T-helper 1 cell (primary cell): ENCODE measurements at places on chromosomes 5 and 9.

DNA sequence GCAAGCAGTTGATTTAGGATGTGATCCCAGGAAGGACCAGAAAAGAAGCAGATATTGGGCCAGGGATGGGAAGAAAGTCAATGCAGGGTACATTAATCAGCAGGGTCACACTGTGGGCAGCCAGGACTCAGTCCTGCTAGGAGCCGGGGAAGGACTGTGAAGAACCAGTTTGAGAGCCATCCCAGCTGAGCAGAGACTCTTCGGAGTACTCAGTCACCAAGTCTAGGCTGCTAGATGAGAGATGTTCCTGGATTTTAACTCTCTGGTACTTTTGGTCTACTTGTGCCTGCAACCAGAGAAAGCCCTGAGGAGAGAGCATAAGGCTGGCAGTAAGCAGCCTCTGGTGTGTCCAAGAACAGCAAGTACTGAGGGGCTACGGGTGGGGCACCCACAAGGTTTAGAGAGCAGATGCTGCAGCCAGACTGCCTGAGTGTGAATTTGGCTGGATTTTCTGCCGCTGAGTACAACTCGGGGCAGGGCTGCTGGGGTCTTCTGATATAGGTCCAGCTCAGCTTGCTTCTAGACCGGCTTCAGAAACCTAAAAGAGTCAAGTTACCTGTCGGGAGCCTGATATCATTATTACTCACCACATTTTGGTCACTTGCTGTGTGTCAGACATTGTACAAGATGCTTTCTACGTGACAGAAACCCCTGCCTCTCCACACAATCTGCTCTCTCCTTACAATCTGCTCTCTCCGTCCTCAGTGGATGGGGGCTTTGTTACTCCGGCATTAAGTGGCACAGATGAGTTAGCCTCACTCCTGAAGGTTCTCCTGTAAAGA, 250.2 kb upstream of the GAS1 start:
- no peak for DNase-seq

- DNase-seq: no peak
Measured at GRCh38 chr5:53817183-53817582, 256.7 kb downstream of the NDUFS4 start.

DNA sequence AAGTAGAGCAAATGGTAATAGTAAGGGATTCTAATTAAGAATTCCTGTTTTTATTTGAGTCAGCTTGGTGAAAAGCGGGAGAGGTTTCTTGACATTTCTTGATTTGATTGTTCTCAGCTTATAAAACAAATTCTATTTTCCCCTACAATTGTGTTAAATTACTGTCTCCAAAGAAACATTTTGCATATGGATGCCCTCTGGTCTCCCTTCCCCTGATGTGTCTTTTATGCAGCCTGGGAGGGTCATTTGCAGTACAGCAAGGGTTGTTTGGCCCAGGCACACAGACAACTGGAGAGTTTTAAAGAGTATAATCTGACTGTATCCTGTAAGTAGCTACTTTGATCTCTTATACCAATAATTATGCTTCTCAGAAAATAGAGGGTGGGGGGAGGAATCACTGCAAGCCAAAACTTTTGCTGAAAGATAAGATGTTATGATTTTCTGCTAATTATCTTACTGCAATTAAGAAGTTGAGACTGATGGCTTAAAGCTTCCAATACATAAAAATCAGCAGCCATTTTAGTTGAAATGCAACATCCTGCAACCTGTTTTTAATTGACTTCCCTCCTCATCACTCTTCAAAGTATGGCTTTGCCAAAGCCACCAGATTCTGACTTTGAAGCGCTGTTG, 204.1 kb upstream of the SEMA6A start:
- no peak for DNase-seq

- DNase-seq: no peak
Measured at GRCh38 chr5:17019324-17019723, 83.2 kb upstream of the MYO10 start.

DNA sequence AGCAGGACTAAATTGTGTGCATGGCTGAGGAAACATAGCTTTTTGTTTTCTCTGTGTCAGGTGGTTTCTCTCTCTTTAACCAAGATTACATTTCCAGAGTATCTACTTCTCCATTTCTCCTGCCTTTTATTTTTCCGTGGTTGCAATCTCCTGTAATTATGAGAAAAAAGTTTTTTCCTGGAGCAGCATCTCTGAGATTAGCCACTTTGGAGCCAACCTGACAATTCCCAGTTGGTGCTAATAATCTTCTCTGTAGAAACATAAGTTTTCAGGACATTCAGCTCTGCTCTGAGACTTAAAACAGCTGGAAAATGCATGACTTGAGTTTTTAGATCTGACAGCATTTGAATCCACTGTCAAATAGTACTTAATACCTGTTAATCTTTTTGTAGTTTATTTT, 67.1 kb upstream of the GAS1 start:
- no peak for DNase-seq

DNA sequence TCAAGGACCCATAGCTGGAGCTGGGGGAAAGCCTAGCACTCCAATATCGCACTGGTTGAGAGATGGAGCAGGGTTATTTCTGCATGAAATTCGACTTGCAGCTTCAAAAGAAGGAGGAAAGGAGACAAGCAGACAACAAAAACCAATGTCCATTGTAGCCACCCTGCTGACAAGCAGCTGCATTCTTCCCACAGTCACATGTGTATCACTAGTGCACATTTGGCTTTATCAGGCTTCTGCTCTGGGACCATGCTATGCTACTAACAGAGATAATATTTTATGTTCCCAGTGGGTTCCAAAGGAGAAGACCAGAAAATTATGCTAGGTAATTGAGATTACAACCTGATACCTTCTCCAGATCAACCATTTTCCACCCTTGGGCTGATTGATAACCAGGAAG, 59.7 kb downstream of the MFAP3 start:
- DNase-seq: no peak

DNA sequence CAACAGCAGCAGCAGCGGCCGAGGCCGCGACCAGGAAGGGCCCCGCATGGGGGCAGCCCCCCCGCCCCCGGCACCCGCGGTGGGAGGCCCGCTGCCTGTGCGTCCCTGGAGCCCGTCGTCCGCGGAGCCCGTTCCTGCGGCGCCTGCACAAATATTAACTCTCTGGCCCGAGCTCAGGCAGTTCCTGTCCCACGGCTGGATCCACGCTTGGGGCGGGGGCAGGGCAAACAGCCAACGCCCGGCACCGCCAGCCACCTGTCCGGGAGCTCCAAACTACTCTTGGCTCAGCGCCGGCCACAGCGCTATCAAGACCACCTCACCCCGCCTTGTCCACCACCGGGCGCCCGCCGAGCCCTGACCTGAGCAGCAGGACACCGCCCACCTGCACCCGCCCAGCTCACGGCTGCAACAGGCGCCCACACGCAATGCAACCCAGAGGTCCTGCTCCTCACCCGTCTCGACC, at the start of gene LRRC26:
LRRC26 (minus strand) TSS at position 156 of the 463 bp plus-strand sequence; CDS start at position 48, 108 bp downstream.
- no peak for DNase-seq

DNA sequence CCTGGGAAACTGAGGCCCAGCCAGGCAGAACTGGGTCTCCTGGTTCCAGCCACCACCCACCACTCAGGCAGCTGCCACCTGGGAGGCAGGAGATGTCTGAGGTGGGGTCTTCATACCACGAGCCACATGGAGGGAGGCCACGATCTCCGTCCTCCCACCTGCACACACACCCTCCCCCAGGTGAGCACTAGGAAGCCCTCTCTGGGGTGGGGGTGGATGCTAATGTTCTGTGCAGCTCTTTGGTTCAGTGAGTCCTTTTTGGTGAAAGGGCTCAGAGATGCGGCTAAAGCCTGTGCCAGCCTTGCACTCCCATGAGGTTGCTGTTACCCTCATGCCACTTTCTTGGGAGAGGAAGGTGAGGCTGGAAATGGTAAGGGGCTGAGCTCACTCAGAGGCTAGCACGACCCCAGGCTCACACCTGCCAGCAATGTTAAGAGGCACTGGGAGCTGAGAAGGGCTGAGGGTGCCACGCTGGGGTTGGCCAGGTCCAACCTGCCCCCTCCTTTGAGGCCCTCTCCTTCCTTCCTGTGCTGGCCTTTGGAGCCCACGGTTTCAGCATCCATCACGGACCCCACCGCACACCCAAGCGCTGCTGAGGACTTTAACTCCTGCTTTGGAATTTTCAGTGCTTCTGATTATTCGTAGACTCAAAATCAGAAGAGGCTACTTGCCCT, 26.6 kb upstream of the OBP2B start:
- DNase-seq: no peak

DNA sequence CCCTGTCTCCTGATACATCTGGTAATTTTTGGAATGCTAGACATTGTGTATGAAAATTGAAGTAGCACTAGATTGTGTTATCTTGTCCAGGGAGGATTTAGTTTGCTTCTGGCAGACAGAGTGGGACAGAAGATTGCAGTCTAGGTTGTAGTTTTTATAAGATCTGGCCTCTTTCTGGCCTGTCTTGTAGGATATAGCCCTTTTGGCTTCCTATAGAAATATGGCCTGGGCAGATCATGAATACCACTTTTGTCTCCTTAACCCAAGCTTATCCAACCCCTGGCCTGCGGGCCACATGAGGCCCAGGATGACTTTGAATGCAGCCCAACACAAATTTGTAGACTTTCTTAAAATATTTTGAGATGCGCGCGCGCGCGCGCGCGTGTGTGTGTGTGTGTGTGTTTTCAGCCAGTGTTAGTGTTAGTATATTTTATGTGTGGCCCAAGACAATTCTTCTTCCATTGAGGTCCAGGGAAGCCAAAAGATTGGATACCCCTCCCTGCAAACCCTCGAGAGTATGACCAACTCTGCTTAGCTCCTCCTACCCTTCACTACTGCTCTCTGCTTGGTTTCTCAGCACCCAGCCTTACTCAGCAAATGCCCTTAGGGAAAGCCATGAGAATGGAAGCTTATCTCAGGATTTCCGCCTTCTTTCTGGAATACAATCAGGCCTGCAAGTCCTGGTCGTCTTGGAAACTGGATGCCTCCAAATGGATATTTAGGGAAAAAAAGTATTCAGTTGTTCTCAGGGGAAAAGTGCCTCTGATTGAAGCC, 26.5 kb downstream of the ANKRD33B start:
- DNase-seq: no peak

DNA sequence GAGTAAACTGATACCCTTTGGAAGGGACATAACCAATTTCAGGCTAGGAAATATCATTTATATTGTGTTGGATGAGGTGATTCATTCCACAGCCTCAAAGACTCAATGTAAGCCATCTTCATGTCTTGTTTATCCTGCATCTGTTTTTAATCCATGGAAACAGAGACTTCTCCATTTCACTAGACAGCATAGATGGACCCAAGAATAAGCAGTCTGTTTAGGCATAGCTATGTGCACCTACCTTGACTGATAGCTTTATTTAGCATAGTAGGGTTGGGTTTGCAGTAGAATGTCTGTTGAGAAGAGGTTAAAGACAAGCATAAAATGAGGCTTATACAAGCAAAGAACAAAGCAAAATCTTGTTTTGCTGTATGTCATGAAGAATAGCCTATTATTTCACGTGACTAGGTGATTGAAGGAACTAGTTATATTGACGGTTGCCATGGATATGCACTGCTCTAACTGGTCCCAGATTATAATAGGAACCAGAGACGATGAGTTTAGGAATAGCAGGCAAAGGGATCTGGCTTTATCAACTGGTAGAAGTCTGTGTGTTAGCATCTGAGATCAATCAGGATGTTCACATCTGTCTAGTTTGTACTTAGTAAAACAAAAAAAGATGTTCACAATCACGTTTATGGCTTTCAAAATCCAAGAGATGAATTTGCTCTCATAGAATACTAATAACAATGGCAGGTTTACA, 154.8 kb upstream of the KLF9 start:
- DNase-seq: no peak

DNA sequence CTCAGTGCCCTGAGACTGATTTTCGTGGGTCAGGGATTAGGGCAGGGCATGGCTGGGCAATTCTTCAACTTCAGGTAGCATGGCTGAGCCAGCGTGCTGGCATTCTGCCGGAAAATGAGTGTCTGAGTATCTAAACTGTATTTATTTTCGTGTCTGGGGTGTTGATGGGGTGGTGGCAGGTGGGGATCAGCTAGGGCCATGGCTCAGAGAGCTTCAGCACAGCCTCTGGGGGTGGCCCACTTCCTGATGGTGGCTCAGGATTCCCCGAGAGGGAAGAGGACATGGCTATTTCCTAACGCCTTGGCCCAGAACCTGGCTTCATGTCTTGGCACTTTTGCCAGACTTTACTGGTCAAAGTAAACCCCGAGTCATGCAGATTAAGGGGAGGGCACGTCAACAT, 260.5 kb downstream of the GADD45G start:
- no peak for DNase-seq

- no peak for DNase-seq
Measured at GRCh38 chr9:99058964-99059921, 45.7 kb upstream of the TGFBR1 start.

GRCh38 chr9:70923961-70924360, 197.5 kb downstream of the TRPM3 start:
- DNase-seq: no peak

DNA sequence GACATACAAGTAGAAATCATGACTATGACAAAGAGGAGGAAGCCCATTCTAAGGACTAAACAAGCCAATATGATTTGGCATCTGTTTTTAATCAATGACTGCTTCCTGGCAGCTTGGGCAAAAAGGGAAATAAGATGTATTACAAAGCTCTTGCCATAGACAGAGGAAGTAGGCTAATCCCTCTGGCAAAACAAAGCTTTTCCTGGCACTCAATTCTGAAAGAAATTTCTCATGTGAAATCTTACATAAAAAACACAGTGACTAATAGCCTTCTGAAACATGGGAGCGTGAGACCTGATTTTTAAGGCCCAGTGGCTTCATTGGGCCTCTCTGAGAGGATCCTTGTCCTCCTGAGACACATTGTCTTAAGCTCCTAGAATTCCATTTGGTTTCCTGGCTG, 93.6 kb downstream of the COL23A1 start:
- no peak for DNase-seq
